ENCODE measurements at places on chromosomes 5 and 9.

DNA sequence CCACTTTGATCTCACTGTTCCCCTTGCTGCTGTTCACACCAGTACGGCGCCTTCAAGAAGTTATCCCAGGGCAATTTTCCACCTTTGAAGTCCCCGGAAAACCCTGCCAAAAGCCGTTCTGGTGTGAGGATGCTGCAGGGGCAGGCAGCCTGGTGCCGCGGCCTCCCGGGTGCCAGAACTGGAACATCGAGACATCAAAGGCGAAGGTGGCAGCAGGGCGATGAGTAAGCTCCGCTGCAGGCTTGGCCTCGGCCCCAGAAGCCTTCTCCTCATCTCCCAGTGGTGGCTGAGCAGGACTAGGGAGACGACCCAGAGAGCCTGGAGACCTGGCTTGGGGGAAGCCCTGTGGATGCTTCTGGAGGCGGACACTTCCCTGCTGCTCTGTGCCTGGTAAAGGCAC, 115.3 kb upstream of the MSX2 start:
- DNase-seq = no peak

GRCh38 chr5:91641730-91642350, 258.7 kb upstream of the ARRDC3 start:
- DNase-seq = no peak

GRCh38 chr5:158851488-158851887, 248.2 kb downstream of the EBF1 start:
- DNase-seq = no peak

- no peak for DNase-seq
Observed at GRCh38 chr5:153658606-153659005, 168.1 kb downstream of the GRIA1 start.

GRCh38 chr9:37407468-37407867, 15.0 kb upstream of the GRHPR start:
- DNase-seq = no peak

- DNase-seq = no peak
Observed at GRCh38 chr5:78405829-78406750, 45.7 kb downstream of the SCAMP1 start.

DNA sequence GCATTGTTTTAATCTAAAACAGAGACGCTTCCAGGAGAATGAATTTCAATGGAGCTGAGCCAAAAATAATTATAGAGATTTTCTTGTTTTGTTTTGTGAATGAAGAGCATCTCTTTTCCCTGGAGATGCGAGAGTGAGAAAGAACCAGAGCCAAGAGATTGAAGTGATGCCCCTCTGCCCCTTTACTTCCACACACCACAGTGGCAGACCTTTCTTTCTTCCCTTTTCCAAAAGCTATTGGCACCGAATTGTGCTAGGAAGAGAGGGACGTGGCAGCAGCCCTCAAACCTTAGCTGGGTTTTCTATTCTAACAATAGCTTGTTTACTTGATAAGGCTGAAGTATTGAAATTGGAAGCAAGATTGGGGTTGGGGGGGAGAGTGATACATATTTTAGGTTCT, 133.0 kb upstream of the TMEM161B start:
- DNase-seq = no peak

GRCh38 chr5:10354048-10354872, 765 bp downstream of the MARCHF6 start:
- peak; percentile 23 for DNase-seq

DNA sequence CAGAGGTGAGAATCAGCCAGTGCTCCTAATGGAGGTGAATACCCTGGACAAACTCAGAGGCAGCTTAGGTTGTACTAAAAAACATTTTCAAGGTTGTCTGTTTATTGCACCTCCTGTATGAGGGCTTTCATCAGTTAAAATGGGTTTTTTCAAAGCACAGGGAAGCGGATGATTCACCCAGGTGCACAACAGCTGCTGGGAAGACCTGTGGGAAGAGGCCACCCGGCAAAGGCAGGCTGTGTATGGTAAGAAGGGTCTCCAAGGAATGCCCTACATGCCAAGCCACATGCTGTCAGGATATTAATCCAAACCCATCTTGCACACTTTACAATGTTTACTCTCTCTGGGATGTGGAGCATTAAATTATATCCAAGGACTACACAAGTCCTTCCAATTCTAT, 14.7 kb downstream of the SIL1 start:
- DNase-seq = no peak

DNA sequence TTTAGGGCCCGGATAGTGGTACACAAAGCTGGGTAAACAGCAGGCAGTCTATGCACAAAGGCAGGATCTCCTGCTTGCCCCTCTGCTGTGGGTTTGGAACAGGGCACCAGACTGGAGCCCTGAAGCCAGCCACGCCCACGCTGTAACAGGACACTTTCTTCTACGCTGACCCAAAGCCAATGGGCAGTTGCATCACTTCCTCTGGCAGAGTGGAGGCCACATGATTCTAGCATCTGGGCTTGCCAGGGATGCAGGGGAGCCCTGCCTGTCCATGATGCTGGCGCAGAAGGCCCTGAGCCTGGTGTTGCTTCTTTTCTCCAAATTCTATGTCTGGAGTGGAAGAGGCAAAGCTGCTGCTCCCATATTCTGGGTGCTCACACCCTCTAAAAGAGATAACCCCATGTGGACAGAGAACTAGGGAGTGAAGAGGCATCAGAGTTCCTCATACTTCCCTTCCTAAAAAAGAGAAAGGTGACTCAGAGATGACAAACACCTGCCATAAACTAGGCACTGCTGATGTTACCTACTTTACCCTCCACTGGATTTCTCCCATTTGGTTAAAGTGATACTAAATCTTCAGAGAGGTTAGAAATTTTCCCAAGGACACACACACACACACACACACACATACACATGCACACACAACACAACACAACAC, 260.3 kb upstream of the KLF4 start:
- no peak for DNase-seq

DNA sequence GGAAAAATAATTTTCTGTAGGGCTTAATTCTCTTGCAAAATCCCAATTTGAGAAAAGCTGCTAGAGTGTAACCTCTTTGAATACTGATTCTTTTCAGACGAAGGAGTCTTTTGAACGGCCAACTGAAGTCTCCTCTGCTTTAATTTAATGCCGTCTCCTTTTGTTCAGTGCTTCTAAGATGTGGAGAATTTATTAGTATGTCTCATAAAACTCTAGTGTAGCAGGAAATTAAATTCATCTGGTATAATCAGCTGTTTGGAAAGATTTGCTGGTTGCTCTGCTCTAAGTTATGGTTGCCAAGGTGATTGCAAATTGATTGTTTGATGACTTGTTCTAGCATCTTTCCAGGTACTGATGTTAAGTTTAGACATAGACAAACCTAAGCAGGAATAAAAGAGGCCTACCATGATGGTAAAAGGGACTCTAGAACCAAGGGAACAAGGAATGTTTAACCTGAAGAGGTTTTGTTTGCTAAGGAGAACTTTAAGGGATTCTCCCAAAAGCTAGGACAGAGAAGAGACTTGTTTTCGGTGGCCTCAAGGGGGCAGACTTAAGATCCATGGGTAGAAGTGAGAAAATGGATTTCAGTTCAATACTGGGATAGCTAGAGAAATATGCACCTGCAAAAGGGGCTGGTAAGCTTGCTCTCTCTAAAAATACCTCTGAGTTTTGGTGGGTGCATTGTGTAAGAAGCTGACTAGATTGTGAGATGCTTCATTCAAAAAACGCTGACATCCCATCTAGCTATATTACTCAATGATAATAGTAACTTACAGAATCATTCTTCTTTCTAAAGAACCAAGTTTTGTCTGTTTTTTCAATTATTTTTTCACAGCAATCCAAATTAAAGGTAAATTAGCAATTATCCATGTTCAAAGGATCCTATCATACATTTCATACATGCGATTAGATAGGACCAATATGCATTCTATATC, 5.7 kb upstream of the ADRB2 start:
- DNase-seq = no peak

GRCh38 chr5:78912085-78912771, 72.9 kb downstream of the ARSB start:
- no peak for DNase-seq

- no peak for DNase-seq
Observed at GRCh38 chr9:112029921-112030444, 133.4 kb downstream of the UGCG start.

GRCh38 chr9:70683841-70684240, 269.4 kb upstream of the KLF9 start:
- DNase-seq = no peak

DNA sequence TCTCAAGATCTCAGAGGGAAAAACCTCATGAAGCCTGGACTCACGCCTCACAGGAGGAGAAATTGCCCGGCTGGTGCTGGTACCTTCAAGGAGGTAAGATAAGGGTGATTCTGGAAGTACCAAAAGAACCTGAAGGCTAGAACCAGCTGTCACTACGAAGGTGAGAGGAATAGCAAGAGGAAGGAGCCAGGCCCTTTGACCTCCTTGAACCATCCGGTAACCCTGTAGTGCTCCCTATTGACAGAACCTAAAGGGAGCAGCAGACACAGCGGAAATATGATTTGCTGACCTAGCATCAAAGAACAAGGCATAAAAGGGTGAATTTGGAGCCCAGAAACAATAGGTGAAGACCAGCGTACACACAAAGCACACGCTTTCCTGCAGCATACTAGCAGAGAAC, 92.2 kb downstream of the DOCK8 start:
- peak; percentile 14 for DNase-seq

- no peak for DNase-seq
Observed at GRCh38 chr9:94665613-94666012, 26.3 kb upstream of the FBP1 start.

- no peak for DNase-seq
Observed at GRCh38 chr5:179270581-179271427, 74.5 kb downstream of the ADAMTS2 start.

GRCh38 chr5:89036704-89037489, 153.9 kb upstream of the MEF2C start:
- DNase-seq = no peak

- no peak for DNase-seq
Observed at GRCh38 chr9:82903503-82903902, 159.4 kb downstream of the RASEF start.

Measured in stimulated activated CD4-positive, alpha-beta T cell treated with anti-CD3 and anti-CD28 coated beads, TNF-alpha, amount 100 ng/mL, for 24 hours (primary cell).